NCI-H460 (cell line): ENCODE measurements at places on chromosomes 3 and 15.

- peak; percentile 96 for DNase-seq
Measured at GRCh38 chr3:167734498-167735232, at the start of gene PDCD10. PDCD10 (minus strand) TSS chr3:167734892; CDS start chr3:167720157, 14,735 bp downstream.

GRCh38 chr3:134057006-134057653, 27.4 kb upstream of the SLCO2A1 start:
- no peak for DNase-seq

DNA sequence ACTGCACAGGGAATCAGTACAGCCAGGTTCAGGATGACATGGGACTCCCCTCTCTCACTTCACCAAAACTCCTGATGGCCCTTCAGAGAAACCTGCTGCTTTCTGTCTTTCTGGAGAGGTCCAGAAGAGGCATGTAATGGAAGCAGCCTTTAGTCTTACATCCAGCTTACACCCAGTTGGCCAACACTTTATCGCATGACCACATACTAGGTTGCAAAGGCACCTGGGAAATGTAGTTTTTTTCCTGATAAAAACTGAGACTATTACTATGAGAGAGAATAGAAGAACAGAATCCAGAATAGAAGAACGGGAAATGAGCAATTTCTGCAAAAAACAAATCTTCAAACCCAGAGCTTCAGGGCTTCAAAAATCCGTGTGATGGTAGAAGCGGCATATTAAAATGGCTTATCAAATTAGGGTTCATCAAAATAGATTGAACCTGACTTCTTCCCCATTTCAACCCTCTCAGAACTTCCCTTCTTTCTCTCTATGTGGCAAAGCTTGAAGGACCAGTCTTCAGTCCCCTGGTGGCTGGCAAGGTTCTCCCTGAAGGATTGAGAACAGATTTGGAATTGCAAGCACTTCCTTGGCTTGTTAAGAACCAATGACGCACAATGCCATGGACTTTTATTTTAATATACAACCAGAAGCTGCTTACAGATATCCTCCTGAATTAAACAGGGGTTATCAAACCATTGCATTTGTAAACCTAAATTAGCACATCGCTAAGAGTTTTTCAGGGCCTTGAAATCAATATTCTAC, 34.4 kb downstream of the CORO2B start:
- DNase-seq: no peak

- DNase-seq: no peak
Measured at GRCh38 chr15:60989696-60990095, 239.4 kb downstream of the RORA start.

GRCh38 chr3:45551214-45552010, 43.1 kb upstream of the LIMD1 start:
- DNase-seq: no peak

DNA sequence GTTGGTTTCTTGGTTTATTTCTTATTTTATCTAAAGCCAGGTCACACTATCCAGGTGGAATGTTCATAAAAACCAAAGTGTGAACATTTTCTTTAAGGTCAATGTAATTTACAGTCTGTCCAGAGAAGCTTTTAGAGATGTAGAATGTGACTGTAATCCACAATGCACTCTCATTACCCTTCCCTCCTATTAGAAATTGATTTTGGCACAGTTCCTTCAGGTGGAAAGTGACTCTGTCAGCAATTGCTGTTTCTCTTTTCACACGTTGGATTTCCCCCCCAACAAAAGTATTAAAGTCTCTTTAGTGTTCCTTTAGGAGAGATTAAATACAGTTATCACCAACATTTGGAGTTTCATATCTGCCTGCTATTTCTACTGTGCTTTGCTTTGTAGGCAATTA, 31.6 kb upstream of the COPB2 start:
- DNase-seq: no peak

DNA sequence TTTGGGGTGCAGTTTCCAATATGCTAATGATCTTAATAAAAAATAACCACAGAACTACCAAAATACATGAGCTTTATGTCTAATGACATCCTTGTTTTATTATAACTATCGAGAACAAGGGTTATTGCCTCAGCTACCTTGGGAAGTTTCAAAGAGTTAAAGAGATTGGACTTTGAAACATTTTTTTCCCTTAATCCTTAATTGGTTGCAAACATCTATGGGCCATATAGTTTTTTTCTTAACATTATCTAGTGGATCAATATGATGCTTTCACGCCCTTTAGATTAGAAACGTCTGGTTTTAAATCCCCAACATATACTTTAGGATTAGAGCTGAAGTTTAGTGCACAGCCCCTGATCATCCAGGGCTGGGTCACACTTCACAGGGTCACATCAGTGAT, 219.2 kb upstream of the SGO1 start:
- no peak for DNase-seq

- no peak for DNase-seq
Measured at GRCh38 chr15:63973212-63974009, 72.9 kb downstream of the DAPK2 start.

GRCh38 chr15:33670567-33670966, 297.7 kb upstream of the CHRM5 start:
- no peak for DNase-seq

- DNase-seq: no peak
Measured at GRCh38 chr3:59001675-59002074, 48.1 kb downstream of the CFAP20DC start.

- DNase-seq: no peak
Measured at GRCh38 chr3:127307916-127308315, 20.1 kb upstream of the PRR20G start.

GRCh38 chr3:179181021-179181472, 32.9 kb downstream of the PIK3CA start:
- no peak for DNase-seq

- DNase-seq: no peak
Measured at GRCh38 chr3:66606126-66606525, 105.3 kb upstream of the LRIG1 start.

DNA sequence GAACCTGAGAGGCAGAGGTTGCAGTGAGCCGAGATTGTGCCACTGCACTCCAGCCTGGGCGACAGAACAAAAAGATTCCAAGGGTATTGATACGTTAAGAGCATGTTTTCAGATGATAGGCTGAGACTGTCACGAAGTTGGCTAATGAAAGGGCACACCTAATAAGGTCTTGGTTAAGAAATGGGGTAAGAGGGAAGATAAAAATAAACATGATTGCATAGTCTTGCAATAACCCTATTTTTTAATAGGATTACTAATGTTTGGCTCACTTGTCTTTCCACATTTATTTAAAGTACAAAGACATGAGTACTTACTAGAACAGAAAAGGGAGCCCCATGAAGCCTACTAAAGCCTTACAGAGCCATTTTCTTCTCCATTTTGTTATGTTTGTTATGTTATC, 109.0 kb downstream of the FRMD4B start:
- no peak for DNase-seq

DNA sequence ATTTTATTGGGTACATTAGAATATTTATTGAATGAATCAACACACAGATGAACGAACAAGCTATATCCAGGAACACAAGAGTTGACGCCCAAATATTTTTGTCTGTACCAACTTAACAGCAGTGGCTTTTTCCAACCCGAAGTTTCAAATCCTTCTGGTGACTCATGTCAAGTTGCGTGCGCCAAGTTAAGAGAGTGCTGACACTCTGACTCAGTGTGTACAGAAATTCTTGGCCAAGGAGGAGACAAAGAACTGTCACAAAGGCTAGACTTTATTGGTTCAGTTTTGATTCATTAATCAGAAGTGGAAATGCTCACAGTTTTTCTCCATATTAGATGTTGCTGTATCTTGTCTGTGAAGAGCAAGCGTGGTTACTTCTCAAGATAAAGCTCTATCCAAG, 59.6 kb upstream of the TSC22D2 start:
- DNase-seq: peak; percentile 61

- DNase-seq: no peak
Measured at GRCh38 chr3:188076176-188076575, 77.8 kb upstream of the LPP start.

GRCh38 chr3:137792626-137793271, 28.6 kb downstream of the SOX14 start:
- DNase-seq: no peak

GRCh38 chr3:84510007-84510406, 448.8 kb upstream of the CADM2 start:
- no peak for DNase-seq

DNA sequence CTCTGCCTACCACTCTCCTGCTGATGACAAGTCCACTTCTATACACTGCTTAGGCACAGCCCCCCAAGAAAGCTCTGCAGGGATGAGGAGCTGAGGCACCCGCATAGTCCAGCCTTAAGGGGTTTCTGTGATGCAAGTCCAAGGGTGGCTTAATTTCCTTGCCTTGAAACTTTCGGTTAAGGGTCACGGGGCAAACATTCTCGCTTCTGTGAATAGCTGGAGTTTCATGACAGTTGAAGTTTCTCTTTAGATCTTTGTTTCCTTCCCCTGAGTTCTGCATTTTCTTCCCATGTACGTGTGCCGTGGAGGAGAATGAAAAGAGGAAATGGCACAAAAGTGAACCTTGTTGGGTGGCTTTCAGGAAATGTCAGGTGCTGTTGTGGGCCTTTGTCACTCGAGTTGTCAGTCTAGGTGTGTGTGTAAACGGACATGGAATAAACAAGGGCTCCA, 7.0 kb downstream of the GPR160 start:
- no peak for DNase-seq

- no peak for DNase-seq
Measured at GRCh38 chr3:177528306-177529070, 331.2 kb upstream of the TBL1XR1 start.

- no peak for DNase-seq
Measured at GRCh38 chr3:102374863-102375634, 59.8 kb upstream of the ZPLD1 start.

GRCh38 chr3:13950042-13950441, 70.2 kb upstream of the WNT7A start:
- no peak for DNase-seq

DNA sequence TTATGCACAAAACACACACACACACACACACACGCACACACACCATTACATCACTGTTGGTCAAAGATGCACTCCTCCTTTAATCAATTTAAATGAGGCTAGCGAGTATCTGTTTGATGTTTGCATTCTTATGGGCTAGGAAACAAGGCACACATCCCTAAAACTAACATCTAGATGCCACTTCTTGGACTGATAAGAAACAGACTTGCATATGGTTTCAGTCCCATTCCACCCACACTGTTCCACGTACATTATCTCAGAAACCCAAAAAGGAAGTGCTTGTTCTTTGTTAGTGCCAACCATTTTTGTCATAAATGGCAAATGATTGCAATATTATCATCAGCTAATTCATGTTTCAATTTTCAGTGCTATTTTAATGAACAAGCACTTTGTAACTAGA, 69.5 kb downstream of the CCR1 start:
- DNase-seq: no peak

GRCh38 chr3:177547711-177548350, 350.5 kb upstream of the TBL1XR1 start:
- no peak for DNase-seq

DNA sequence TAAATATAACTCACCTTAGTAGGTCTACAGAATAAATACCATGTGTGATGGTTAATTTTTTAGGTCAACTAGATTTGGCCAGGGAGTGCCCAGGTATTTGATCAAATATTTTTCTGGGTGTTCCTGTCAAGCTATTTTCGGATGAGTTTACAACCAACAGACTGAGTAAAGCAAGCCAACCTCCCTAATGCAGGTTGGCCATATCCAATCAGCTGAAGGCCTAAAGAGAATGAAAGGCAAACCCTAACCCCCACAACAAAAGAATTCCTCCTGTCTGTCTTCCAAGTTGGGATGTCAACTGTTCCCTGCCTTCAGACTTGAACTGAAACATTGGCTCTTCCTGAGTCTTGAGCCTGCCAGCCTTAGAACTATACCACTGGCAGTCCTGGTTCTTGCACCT, 28.6 kb downstream of the TASOR start:
- no peak for DNase-seq

- no peak for DNase-seq
Measured at GRCh38 chr15:94404733-94405283, 173.4 kb downstream of the MCTP2 start.

GRCh38 chr3:156180077-156180476, 59.7 kb downstream of the KCNAB1 start:
- DNase-seq: no peak

DNA sequence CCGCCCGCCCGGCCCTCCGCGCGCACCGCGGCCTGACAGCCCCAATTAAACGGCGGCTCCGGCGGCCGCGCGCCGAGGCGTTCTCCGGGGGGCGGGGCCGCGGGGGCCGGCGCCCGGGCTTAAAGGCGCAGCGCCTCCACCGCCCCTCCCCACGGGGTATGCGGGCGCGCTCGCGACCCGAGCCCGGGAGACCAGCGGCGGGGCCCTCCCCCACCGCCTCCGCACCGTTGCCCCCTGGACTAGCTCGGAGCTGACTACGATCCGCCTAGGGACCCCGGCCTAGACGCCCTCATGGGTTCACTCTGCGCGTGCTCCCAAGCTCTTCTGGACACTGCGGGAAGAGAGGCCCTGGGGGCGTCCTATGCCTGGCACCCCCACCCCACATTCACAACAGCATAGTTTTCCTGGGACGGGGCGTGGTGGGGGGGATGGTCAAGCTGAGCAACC, at the start of gene DUSP7:
DUSP7 (minus strand) TSS at position 51 of the 447 bp plus-strand sequence. CDS start 205 bp downstream, outside the sequence.
- DNase-seq: peak; percentile 53

GRCh38 chr15:65134538-65134937, 930 bp upstream of the PDCD7 start:
- no peak for DNase-seq

GRCh38 chr15:38551720-38552648, 12.6 kb downstream of the RASGRP1 start:
- no peak for DNase-seq

- DNase-seq: peak; percentile 72
Measured at GRCh38 chr3:152405915-152406802, 137.4 kb downstream of the MBNL1 start.

DNA sequence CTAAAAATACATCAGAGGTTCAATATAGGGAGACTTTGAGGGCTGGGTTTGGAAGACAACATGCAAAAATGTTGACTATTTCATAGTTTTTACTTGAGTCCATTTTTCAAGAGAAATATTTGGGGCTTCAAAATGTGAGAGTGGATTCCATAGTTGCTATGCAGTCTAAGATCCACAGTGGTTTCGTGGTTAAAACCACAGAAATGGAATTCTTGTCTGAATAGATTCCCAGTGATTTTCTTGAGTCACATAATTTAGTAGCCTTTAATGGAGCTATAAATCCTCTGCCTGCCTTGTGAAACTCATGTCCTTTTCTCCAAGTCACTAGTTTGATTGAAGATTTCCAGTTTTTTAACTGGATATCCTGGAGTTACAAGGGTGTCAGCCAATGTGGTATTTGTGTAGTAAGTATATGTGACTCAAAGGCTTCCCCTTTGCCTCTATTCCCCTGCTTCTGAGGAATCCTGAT, 94.7 kb upstream of the RBMS3 start:
- DNase-seq: no peak

- DNase-seq: no peak
Measured at GRCh38 chr3:109835958-109836357, 498.6 kb upstream of the DPPA4 start.

- no peak for DNase-seq
Measured at GRCh38 chr15:68830141-68830785, 9.6 kb upstream of the ANP32A start.

- no peak for DNase-seq
Measured at GRCh38 chr15:27070841-27071240, 99.9 kb downstream of the GABRG3 start.

- no peak for DNase-seq
Measured at GRCh38 chr3:165827883-165828282, 9.3 kb downstream of the BCHE start.

- no peak for DNase-seq
Measured at GRCh38 chr3:88628901-88629300, 478.5 kb upstream of the EPHA3 start.

- DNase-seq: no peak
Measured at GRCh38 chr15:56754772-56755370, 21.6 kb upstream of the ZNF280D start.
